Smooth muscle cell of the coronary artery (primary cell): ENCODE measurements at places on chromosomes 16 and 17. TPM values are rescaled to one million over a fixed set of nuclear protein-coding genes. Genes with fewer than 3 reads are reported as not detected.

Gene ZPBP2
- not detected in 2 replicates for total RNA-seq

Gene DOC2B
- not detected in 2 replicates for total RNA-seq

Gene CDK5R1
- 0.35 and 0.75 TPM in 2 replicates for total RNA-seq

Gene ABAT
- total RNA-seq: 2.0 and 2.6 TPM in 2 replicates

Gene MRC2
- 124 and 319 TPM in 2 replicates for total RNA-seq

Gene KRTAP2-3
- not detected in 2 replicates for total RNA-seq

Gene PSMD12
- 18.0 and 25.3 TPM in 2 replicates for total RNA-seq

Gene NPTX1
- 0.08 and 10.1 TPM in 2 replicates for total RNA-seq

Gene CFAP52
- total RNA-seq: 0.08 and 0.12 TPM in 2 replicates

Gene NOG
- total RNA-seq: 0.23 TPM in 1 of 2 replicates, not detected in the other

Gene CEP112
- 5.9 and 11.6 TPM in 2 replicates for total RNA-seq

Gene CACNB1
- total RNA-seq: 3.7 and 6.9 TPM in 2 replicates

Gene SIRT7
- total RNA-seq: 12.5 and 13.0 TPM in 2 replicates

Gene PRCD
- total RNA-seq: 0.60 and 1.6 TPM in 2 replicates

Gene KRT33B
- not detected in 2 replicates for total RNA-seq
